Fibroblast of skin of left quadriceps (primary cell): ENCODE measurements at places on chromosomes 5 and 9.

GRCh38 chr5:126416266-126416925 is 6.8 kb upstream of the GRAMD2B start:
- DNase-seq, result no peak

- DNase-seq, result no peak
These were observed 515 bp upstream of the F2R start for GRCh38 chr5:76715486-76715735.

- DNase-seq, result no peak
These were observed 65.3 kb downstream of the ADAMTSL1 start for GRCh38 chr9:18539203-18539693.

DNA sequence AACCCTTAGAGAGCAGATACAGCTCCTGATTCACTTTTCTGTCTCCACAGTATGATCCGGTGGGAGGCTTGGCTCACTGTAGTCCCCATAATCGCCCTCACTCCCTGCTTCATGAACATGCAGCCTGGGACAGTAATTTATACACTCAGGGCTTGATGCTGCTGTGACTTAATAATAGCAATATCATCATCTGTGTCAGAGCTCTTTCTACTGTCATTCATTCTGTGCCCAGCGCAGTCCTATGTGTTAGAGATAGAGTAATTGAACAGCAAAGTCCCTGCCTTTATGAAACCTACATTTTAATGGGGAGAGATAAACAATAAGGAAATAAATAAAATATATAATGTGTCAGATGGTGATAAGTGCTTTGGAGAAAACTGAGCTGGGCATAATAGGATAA is 2.8 kb upstream of the HEMGN start:
- DNase-seq, result no peak
